ENCODE measurements at places on chromosomes 7 and 10.
A peak's percentile ranks its signal among the peaks of the same experiment; 100 is the strongest.

- DNase-seq, result no peak
Observed at GRCh38 chr10:97584060-97584797, at the start of gene HOGA1. Gene HOGA1 (plus strand): TSS chr10:97584389. CDS start chr10:97584704, 315 bp downstream.

DNA sequence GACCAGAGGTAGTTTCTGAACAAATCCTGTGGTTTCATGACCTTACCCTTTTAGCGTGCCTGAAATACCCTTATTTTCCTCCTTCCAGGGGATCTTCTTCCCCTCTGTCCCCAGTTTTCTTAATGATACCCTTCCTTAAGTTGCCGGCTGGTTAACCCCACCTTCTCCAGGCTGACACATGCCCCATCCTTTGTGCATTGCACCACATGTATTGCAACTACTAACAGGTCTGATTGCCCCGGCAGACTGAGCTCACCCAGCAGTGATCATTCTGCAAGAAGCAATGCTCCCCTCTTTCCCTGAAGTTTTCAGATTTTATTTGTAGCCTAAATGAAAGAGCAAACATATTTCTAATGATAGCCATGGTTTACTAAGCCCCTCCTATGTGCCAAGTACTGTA, 108.2 kb downstream of the HIP1 start:
- DNase-seq, result no peak

GRCh38 chr7:88597941-88598425, 161.5 kb upstream of the ZNF804B start:
- DNase-seq, result no peak

DNA sequence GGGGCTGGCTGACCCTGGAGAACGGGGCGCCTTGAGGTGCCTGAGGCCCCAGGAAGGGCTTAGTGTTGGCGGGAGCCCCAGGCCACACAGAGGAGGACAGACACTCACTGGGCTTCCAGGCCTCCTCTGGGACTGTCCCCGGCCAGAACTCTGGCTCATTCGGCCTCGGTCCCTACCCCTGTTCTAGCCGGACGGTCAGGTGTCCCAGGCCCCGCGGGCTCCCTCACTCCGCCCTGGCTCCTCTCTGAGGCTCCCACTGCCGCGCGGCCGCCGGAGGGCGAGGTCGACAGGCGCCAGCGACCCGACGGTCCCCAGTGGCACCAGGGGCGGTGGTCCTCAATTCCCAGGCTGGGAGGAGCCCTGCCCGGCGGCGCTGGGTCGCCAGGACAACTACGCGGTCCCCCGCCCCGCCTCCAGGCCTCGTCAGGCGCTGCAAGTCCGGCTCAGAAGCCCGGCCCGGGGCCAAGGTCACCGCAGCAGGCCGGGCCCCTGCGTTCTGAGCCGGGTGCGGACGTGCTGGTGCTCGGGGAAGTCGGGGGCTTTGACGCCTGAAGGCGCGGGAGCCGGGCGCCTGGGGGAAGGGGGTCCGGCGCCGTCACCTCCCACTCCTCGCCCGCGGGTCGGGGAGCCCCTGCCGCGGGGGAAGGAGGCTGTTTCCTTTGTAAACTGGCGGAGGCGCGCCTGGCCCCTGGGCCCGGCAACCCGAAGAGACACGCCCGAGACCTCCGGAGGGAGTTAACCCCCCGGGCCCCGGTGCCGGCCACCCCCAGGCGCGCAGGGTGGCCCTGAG, 1.1 kb upstream of the PWWP2B start:
- no peak for DNase-seq

GRCh38 chr10:124637091-124637700, 107.0 kb downstream of the FAM53B start:
- no peak for DNase-seq

- no peak for DNase-seq
Observed at GRCh38 chr10:33655921-33656320, 321.5 kb upstream of the NRP1 start.

GRCh38 chr10:94997741-94998174, 59.3 kb downstream of the CYP2C9 start:
- no peak for DNase-seq

DNA sequence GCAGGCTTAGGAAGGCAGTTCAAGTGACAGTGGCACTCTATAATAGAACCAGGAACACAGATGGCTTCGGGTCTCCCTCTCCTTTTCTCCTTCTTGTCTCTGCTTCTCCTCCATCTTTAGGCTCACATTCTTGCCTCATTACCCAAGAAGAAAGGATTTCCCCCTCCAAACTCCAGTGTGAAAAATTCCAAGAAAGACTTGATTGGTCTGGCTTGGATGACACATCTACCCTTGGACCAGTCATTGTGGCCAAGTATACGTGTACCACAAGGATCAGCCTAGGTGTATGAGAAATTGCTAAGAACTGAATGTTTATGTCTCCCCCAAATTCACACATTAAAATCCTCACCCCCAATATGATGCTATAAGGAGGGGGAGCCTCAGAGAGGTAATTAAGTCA, 53.9 kb downstream of the PRTFDC1 start:
- no peak for DNase-seq

DNA sequence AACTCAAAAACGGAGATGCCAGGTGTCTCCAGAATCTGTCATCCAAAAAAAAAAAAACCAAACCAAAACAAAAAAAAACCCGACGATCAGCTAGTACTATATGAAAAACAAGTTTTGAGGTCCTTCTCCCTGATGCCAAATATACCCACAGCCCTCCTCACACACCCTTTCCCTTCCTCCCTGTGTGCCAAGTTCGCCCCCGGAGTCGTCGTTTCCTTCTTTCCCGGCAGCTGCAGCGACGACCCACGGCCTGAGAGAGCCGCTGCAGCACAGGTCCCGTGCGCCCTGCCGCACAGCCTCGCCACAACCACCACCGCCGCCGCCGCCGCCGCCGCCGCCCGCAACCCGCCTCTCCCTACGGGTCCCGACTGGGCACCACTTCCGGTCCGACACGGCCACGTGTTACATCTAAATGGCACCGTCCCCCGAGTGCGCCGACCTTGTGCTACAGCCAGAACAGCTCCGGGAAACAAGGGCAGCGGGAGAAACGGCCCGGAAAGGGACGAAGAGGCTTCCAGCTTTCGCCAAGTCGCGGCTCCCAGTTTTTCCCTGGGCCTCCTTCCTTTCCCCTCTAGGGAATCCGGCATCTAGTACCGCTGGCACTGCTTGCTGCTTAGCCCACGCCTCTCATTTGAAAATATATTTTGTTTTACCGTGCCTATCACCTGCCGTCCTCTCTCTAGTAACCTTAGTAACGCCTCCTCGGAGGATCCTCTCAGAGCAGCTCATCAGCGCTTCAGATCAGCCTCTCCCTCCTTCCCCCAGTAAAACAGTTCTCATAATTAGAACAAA, at the start of gene FRA10AC1:
Gene FRA10AC1, minus strand, starts transcription at position 383 of the 792 bp plus-strand sequence. CDS start 2,486 bp downstream, outside the sequence.
- peak; percentile 80 for DNase-seq

- DNase-seq, result no peak
Observed at GRCh38 chr7:69893906-69894305, 295.6 kb downstream of the AUTS2 start.

DNA sequence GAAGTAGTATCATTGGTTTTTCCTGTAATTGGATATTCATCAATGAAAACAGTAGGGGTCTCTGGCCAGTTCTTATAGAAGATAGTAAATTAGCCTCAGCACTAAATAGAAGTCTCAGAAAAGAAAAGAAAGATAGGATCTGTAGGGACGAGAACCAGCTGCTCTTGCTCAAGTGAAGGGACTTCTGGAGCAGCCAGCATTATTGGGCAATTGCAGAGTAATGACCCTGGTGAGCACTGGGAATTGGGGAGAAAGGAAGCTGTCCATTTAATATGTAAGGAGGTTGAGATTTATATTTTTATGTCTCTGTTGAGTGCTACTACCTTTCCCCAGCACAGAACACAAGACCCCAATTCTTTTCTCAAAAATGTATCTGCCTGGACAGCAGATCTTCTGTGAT, 61.2 kb upstream of the WNT16 start:
- no peak for DNase-seq

- DNase-seq, result no peak
Observed at GRCh38 chr10:29176845-29177832, 111.7 kb upstream of the LYZL1 start.

GRCh38 chr10:44948642-44949041, 11.0 kb upstream of the RASSF4 start:
- DNase-seq, result no peak

DNA sequence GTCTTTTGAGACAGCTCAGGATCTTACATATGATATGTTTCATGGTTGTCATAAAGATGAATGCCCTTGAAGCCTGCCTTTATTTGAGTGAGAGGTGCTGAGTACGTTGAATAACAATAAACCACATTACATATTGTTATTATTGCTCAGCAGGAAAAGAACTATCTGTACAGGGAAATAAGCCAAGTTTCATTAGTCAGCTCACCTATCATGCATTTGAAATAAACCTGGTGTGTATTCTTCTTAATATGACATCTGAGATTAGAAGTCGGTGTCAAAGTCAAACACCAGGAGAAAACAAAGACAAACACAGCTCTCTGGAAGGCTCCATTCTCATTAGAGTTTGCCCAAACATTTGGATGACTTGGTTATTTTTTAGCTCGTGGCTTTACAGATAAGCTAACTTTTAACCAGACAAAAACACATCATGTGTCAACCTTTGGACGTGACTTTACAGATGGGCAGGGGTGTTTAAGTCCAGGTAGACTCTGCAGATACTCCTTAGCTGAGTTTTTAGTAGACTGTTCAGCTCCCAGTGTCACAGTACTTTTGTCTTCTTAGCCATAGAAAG, 71.2 kb upstream of the AOAH start:
- no peak for DNase-seq

GRCh38 chr7:54811846-54812254, 52.8 kb upstream of the SEC61G start:
- DNase-seq, result no peak

GRCh38 chr10:34801097-34801733, 13.9 kb downstream of the PARD3 start:
- DNase-seq, result no peak

- DNase-seq, result no peak
Observed at GRCh38 chr10:90179696-90180407, 478.5 kb downstream of the KIF20B start.

- DNase-seq, result no peak
Observed at GRCh38 chr10:7188456-7189050, 222.3 kb downstream of the SFMBT2 start.

DNA sequence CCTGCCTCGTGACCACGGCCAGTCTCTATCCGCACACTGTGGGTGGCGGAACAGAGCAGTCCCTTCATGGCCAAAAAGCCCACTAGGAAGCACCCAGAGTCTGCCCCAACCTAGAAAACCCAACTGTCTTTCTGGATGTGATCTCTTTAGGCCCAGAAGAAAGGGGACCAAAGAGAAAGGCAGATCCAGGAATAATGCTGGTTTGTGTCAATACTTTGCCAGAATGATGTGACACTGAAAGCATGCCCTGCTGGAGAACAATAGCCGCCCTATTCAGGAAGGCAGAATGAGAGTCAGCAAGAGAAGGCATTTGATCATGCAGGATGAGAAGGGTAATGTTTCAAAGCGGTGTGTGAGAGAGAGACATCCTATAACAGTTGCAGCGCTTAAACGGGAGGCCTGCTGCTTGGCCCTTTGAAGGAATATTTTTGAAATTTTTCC, 274.7 kb downstream of the USP6NL start:
- no peak for DNase-seq

DNA sequence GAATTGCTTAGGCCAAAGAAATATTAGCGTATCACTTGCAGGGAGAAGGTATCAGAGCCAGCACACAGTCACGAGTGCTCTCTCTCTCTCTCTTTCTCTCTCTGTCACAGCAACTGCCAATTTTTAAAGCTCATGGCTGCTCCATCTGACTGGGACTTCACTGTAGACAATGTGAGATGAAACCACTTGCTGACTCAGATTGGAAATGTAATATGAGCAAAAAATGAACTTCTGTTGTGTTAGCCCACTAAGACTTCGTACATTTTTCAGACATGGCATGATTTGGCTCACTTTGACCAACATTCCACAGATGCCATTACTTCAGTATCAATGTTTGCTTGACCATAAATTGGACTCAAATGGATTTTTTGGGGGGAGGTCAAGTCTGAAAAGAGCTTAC, 68.1 kb downstream of the DGKB start:
- no peak for DNase-seq

DNA sequence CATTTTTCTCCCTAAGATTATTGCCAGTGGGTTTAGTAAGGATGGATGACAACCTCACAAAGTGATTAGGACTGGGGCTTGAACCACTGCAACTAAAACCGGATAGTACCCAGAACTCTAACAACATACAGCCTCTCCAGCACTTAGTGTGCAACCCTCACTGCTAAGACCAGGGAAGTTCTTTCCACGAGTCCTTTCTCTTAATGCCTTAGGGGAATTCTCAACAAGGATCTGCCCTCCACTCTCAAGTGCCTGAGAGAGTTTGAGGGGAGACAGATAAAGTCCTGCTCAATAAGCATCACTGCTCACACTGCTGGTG, 104.6 kb downstream of the NRP1 start:
- no peak for DNase-seq

GRCh38 chr7:2280424-2280823, 33.8 kb downstream of the SNX8 start:
- DNase-seq, result no peak

DNA sequence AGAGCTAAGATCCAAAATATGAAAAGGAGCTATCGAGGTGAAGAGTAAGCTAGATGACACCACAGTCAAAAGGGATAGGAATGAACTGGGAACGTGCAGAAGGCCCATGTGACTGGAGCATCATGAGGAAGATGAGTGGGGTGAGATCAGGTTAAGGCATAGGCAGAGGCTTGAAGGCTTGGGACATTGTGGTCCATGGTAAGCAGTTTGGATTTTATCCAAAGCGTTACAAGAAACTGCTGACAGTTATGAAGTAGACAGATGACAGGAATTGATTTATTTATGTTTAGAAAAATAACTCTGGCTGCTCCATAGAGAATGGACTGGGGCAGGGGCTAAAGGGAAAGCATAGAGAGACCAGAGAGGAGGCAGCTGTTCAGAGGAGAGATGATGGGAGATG, 18.1 kb upstream of the PANK1 start:
- no peak for DNase-seq

DNA sequence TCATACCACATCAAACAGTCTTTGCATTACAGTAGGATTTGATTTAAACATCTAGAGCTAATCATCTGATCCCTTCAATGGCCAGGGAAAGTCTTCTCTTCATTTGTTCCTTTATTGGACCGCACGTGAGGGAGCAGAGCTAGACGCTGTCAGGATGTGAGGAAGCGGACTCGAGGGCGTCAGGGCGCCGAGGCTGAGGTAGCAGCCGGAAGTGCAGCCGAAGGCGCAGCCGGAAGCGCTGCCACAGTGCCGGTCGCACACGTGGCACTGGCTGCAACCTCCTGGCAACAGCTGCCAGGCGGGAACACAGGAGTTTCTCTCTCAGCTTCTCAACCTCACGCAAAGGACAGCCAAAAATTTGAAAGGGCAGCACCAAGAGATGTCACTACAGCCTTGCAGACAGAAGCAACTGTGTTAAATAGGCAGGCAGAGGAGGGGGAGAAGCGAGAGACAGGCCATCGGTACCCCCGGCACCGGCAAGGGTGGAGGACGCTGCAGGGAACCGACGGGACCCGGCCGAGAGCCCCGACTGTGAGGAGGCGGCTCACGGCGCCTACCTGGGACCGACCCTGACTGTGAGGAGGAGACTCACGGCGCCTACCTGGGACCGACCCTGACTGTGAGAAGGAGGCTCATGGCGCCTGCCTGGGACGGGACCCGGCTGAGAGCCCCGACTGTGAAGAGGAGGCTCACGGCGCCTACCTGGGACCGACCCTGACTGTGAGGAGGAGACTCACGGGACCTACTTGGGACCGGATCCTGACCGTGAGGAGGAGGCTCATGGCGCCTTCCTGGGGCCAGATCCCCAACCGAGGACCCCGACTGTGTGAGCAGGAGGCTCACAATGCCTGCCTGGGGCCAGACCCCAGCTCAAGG, 32.3 kb downstream of the VIPR2 start:
- no peak for DNase-seq

GRCh38 chr10:86401588-86402282, 35.1 kb upstream of the GRID1 start:
- DNase-seq, result no peak

All from stimulated activated CD8-positive, alpha-beta memory T cell treated with anti-CD3 and anti-CD28 coated beads, Interleukin-7, amount 100 ng/mL, for 1 hour (primary cell).